ENCODE measurements at places on chromosomes 3 and 15.
A peak's percentile ranks its signal among the peaks of the same experiment; 100 is the strongest.

GRCh38 chr3:99696497-99696896 lies 58.1 kb downstream of the COL8A1 start:
- no peak for DNase-seq

DNA sequence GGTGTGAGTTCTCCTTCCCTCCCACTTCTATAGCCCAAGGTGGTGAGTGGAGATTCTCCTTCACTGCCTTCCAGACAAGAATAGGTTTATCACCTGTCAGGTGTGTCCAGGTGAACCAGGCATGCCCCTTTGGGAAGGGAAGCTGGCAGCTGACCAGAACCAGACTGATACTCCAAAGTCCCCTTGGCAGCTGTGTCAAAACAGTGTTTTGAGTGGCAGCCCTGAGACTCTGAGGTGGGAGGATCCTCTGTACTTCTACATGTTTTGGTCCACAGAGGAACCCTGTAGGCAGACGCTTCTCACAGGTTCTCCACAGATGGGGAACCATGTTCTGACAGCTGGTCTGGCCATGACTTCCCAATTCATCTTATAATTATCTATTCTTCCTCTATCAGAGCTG lies 30.1 kb downstream of the ISL2 start:
- DNase-seq = no peak

DNA sequence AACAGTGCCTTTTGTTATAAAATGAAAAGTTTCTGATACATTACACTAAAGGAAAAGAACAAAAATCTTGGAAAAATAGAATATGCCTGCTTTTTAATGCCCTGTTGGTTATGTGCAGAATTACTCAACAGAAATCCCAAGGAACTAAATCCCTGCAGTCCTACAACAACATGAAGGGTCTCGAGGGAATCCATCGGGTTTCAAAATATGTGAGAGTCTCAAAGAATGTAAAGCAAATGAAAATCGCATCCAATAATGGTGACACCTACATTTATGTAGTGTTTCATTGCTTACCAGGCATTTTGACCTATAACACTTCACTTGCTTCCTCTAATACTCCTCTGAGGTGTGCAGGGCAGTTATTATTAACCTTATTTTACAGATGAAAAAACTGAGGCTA lies 411.3 kb downstream of the FOXP1 start:
- DNase-seq = no peak

DNA sequence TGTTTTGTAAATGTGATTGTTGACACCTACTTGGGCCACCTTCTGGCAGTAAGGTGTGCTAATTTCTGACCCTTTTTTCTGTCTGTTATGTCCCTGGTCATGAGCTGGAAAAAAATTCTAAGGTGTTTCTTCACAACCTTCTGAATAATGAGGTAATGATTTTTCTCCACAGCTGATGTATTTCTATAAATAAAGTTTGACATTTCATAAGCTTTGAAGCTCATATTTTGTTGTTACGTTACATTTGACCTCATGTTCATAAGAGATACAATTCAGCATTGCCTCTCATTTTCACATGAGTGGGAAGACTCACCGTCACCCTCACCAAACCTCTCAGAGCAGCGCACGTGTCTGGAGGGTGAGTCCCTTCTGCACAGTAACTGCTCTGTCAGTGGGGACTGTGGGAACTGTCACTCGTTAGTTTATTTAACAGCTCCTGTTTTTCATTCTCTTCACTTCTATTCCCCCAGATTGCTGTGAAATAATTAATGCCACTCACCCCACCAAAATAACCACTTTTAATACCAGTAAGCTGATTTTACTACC lies 140.9 kb downstream of the PLCL2 start:
- DNase-seq = no peak

DNA sequence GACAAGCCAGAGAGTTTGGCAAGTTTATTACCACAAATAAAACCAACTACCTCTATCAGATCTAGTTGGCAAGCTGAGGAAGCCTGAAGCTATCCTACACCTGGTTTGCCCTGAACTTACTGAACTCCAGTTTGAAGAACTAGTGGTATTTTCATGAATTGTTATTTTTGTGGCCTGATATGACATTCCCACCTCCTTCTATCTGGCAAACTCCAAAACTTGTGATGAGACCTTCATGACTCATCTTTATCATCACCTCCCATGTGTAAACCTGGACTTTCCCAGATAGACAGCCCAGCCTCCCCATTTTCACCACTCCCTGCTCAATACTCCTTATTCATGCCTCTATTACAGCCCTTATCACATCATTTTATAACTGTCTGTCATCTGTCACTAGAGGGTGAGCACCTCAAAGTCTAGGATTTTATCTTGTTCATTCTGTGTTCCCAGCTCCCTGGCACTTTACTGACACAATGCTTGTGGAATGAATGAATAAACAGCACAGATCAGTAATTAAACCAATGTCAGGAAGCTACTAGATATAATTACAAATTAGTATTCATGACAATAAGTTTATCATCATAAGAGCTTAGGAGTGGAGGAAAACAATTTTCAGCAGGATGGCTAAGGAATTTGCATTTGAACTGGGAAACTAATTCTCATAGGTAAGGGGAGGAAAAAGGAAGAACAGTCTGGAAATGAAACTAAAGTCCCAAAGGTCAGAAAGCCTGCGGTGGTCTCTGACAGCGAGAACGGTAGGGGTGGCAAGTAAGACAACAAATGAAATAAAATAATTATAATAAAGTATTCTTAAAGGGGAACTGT lies 13.2 kb upstream of the TRANK1 start:
- DNase-seq = peak; percentile 59

DNA sequence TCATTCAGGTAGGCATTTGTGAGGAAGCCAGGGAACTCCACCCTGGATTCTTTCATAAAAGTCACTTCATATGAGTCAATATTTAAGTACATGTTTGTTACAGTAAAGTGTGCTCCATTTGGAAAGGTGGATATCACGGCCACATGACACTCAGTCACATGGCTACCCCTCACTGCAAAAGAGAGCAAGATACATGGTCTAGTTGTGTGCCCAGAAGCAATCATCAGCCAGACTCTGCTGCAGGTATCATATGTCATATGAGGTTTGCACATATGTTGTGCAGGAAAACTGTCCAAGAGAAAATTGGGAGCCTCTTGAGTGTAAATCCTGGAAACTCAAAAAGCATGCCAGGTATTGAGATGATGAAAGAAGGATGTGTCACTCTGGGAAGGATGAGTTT lies 55.0 kb upstream of the NMNAT3 start:
- DNase-seq = no peak

DNA sequence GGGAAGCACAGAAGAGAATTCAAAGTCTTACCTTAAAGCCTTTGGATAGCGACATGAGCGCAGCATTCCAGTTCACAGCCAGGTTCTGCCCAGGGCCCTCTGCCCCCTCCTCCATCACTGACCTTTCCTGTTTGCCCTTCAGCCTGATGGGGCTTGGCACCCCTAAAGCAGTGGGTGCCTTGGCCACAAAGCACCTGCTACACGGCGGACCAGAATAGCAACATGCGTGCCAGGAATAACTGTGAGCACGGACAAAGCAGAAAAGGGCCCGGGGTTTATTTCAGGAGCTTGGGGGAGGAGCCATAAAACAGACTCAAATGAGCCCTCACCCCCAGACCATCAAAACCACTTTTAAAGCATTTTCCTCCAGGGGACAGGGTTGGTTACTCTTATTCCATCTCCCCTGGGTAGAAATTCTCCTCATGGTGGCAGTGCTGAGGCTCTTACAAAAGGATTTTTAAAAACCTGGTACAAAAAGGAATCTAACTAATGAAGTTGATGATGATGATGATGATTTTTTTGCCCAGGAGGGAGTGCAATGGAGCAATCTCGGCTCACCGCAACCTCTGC lies 135.4 kb downstream of the KLF13 start:
- DNase-seq = peak; percentile 45

DNA sequence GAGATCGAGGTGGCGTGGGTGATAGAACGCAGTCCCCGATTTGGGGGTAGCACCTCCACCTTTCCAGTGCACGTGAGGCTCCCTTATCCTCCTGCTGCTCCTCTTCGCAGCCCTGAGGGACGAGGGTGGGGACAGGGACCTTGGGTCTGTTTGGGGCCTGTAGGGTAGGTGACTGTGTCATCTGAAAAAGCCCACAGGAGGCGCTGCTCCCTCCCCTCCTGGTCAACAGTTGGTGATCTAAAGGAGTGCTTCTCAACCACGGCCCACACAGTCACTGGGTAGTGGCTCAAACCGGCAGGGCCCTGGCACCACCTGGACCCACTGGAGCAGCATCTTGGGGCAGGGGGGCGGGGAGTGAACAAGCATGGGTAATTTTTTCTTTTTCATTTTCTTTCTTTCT lies 7.1 kb downstream of the LRRK1 start:
- DNase-seq = no peak
